ENCODE measurements at places on chromosomes 11 and 22.

DNA sequence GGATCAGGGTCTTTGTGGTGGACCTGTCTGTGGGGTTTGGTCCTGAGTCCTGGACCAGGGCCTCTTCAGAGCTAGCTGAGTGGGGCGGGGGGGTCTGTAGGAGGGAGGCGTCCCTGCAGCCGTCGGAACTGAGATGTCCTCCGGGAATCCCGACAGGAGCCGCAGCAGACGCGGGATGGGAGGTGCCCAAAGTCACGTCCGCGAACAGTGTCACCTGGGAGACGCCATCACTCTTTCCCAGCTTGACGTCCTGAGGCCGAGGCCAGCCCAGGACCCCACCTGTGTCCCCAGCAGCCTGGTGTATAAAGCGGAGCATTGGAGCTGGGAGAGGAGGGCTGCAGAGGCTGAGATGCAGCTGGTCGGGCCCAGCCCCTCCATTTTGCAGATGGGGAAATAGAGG is 1234.7 kb downstream of the BRD1 start:
- no peak for DNase-seq

GRCh38 chr11:70672991-70673653 is 274.8 kb downstream of the CTTN start:
- no peak for DNase-seq

DNA sequence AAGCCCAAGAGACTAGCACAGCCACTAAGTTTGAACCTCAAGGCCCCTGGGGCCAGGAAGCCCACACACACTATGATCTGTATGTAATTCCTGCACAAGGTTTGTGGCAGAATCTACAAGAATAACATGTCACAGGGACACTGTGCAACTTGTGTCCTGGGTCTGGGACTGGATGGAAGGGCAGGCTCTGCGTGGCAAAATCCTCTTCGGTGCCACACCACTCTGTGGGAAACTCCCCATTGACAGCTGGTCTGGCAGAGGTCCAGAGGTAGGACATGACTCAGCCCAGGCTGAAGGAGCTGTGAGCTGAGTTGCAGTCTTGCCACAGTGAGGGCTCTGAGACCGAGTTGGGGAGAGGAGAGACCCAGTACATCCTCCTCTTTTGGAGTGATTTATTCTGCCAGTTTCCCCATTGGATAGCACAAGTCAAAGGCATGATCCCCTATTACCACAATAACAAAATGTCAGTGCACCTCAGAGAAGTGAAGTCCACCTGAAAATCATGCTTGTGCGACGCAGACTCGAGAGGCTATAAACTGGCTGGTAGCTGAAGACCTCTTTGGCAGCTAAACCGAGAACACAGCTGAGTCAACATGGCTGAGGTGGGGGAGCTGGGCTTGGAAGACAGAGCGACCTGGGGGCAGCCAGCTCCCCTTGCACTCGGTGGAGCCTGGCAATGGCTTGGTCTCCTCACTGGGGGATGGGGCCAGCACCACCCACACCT is 23.3 kb upstream of the SERPIND1 start:
- no peak for DNase-seq

GRCh38 chr11:16009021-16009420 is 347.3 kb downstream of the SOX6 start:
- no peak for DNase-seq

- DNase-seq = peak; percentile 44
Measured at GRCh38 chr22:30444632-30445437, 19.3 kb downstream of the MTFP1 start.

GRCh38 chr11:48093795-48094642 is 113.7 kb downstream of the PTPRJ start:
- DNase-seq = no peak

GRCh38 chr22:32558681-32559355 is 84.2 kb downstream of the FBXO7 start:
- DNase-seq = no peak

- DNase-seq = no peak
Measured at GRCh38 chr22:35852076-35852475, 134.4 kb downstream of the APOL5 start.

DNA sequence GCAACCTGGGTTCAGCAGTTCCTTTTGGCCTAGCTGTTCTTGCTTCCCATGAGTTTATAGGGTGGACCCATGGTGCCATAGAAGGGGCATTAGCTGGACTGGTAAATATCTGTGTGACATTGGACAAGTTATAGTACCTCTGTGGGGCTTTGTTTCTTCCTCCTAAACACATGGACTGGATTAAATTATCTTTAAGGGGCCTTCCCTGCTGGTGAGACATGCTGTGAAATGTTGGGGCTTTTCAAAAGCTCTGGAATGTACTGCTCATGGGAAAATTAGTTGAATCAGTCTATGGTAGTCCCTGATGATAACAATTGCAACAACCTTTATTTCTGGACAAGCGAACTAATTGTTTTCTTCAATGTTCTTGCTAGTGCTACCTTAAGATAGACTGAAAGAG is 276.2 kb downstream of the BLID start:
- no peak for DNase-seq

GRCh38 chr11:256952-257737 is 20.4 kb downstream of the PSMD13 start:
- no peak for DNase-seq

Measured in activated CD4-positive, alpha-beta T cell treated with anti-CD3 and anti-CD28 coated beads, Interleukin-2, amount 50 U/mL, for 4 hours (primary cell).